ENCODE measurements at places on chromosomes 1 and 21.

DNA sequence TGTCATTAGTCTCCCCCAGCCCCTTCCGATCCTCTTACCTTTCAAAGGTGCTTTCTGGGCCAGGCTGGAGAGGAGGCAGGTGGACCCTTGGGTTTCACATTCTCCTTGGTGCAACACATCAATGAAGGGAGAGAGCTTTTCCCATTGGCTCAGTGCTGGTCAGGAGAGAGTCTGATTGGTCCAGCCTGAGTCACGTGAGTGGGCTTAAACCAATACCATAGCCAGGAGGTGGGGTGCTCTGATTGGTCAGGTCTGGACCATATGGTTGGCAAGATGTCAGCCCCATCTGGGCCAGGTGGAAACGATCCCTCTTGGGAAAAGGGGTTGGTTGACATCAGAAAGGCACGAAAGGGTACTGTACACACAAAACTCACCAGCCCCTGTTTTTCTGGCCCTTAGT, 44.8 kb upstream of the ABCG1 start:
- no peak for DNase-seq

DNA sequence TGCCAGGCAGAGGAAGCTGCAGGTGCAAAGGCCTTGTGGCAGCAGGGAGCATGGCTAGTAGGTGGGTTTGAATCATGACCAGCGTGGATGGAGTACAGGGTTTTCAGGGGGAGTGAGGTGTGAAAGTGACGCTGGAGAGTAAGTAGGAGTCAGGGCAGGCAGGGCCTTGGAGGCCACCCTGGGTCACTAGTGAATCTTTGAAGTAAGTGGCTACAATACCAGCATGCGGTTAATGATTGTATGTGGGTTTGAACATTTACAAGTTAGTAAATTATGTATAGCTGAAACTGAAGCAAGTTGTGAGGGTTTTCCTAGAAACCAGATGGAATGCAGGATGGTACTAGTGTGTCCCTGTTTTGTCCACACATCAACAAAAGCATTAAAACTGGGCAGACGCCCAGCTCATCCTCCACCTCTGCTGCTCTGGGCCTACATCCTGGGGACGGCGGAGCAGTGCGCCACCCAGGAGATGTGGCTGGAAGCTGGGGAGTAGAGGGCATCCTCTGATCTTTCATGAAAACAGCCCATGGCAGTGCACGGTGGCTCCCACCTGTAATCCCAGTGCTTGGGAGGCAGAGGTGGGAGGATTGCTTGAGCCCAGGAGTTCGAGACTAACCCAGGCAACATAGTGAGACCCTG, 41.2 kb upstream of the B3GALNT2 start:
- DNase-seq: no peak

- DNase-seq: no peak
These were observed 38.6 kb upstream of the SLC35F3 start for GRCh38 chr1:233865902-233866301.

GRCh38 chr1:156114919-156115513, 505 bp downstream of the LMNA start:
- no peak for DNase-seq

DNA sequence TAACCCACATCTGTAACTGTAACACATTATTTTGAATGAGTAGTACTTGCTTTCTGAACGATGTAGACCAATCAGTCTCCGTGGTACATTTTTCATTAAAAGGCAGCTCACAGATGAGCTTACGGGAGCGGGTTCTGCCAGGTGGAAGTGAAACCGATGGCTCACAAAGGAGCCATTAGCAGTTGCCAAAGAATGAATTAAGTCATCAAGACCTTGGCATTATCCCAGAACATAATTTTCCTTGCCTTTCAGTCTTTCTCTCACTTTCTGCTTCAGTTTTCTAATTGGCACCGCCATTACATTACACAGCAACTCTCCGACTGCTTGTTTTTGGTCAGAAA, 33.5 kb upstream of the UTS2 start:
- no peak for DNase-seq

GRCh38 chr21:45542667-45543370, 579 bp upstream of the SLC19A1 start:
- DNase-seq: no peak

- no peak for DNase-seq
These were observed 280 bp upstream of the A3GALT2 start for GRCh38 chr1:33321178-33321577.

GRCh38 chr1:153697191-153698019, 18.9 kb downstream of the NPR1 start:
- no peak for DNase-seq

- DNase-seq: no peak
These were observed 53.9 kb upstream of the AKT3 start for GRCh38 chr1:243903895-243904294.

- no peak for DNase-seq
These were observed 36.1 kb upstream of the PDE4B start for GRCh38 chr1:65756616-65757015.

- no peak for DNase-seq
These were observed 20.1 kb upstream of the PSMB2 start for GRCh38 chr1:35661474-35661795.

DNA sequence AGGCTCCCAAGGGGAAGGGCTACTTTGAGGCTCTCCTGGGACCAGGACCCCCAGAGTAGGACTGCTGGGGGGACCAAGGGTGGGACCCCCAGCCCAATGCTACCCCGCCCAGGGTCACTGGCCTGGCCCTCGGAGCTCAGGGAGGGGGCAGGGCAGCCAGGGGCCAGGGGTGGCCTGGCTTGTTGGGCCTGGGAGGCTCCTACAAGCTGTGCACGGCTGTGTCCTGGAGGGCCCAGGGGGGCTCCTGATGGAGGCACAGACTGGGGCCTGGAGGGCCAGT, 2.2 kb downstream of the HES4 start:
- no peak for DNase-seq

DNA sequence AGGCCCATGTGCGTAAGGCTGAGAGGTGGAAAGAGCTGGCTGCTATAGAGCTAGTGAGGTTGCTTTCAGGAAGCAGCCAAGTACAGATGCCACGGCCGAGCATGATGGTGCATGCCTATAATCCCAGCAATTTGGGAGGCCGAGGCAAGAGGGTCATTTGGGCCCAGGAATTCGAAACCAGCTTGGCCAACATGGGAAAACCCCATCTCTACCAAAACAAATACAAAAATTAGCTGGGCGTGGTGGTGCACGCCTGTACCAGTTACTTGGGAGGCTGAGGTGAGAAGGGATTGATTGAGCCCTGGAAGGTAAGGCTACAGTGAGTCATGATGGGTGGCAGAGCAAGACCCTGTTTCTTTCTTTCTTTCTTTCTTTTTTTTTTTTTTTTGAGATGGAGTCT, 2.7 kb downstream of the CCDC24 start:
- no peak for DNase-seq

- no peak for DNase-seq
These were observed 6.9 kb downstream of the CAMK1G start for GRCh38 chr1:209590405-209590804.

- DNase-seq: peak; percentile 29
These were observed 80.0 kb downstream of the USP25 start for GRCh38 chr21:15809818-15810217.

GRCh38 chr1:61461406-61462384, 263.2 kb downstream of the TM2D1 start:
- DNase-seq: no peak

DNA sequence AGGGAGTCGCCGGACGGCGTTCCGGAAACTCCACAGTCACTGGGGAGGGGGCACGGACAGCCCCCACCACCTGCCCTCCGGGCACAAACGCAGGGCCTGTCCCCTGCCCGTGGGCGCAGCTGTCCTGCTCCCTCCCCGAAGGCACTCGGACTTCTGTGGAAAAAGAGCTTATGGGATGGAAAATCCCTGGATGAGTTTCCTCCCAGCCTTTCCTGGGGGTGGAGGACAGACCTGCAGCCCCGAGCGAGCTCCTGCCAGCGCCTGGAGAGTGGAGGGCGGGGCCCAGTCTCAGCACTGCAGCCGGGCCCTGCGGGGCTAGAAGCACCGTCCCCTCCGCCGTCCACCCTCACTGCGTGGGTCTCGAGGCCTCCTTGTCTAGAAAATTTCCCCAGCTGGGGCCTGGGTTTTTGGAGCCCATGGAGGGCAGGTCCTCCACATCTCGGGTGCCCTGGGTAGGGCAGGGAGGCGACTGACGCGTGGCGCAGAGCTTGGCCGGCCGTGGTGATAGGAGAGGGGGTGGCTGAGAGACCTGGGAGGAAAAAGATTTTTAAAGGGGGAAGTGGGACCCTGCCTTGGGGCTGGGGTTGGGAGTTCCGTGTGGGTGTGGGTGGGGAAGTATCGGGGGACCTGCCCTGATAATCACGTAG, 6.4 kb upstream of the COL6A1 start:
- DNase-seq: no peak

DNA sequence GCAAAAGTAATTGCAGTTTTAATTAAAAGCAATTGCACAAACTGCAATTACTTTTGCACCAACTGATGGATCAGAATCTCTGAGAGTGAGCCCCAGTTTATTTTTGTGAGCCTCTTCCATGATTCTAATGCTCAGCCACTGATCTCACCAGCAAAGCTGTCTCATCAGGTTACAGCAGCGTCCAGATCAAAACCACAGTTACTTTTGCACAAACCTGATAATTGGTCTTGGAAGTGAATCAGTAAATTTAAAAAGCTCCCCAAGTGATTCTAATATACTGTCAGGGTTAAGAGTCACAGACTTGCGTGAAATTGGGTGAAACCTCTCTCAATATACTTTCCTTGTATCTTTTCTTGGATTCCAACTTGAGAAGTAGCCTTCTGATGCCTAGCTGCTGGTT, 13.5 kb upstream of the CR2 start:
- DNase-seq: no peak

GRCh38 chr1:226806988-226807387, 63.4 kb upstream of the PSEN2 start:
- no peak for DNase-seq

DNA sequence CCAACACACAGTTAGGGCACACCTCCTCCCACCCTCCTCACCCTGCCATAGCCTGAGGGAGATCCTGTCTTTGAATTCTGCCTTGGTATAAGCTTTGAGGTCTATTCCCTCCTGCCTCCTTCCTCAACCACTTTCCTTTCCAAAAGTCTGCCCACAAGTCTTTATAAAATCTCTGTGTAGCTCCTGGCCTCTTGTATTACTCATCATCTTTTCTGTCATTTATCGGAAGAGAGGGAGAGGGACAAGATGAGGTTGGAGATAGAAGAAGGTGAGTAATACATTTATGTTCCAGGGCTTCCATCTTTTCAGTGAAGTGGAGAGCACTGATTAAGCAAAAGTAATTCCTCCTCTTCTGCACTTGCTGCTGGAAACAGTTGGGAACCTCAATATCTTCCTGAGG, 30.5 kb upstream of the EFCAB14 start:
- DNase-seq: no peak
